ENCODE measurements at places on chromosomes 6 and 20.

- no peak for DNase-seq
Measured at GRCh38 chr6:152267967-152268845, 369.0 kb downstream of the SYNE1 start.

GRCh38 chr6:53917464-53917842 is 122.6 kb downstream of the LRRC1 start:
- DNase-seq = no peak

DNA sequence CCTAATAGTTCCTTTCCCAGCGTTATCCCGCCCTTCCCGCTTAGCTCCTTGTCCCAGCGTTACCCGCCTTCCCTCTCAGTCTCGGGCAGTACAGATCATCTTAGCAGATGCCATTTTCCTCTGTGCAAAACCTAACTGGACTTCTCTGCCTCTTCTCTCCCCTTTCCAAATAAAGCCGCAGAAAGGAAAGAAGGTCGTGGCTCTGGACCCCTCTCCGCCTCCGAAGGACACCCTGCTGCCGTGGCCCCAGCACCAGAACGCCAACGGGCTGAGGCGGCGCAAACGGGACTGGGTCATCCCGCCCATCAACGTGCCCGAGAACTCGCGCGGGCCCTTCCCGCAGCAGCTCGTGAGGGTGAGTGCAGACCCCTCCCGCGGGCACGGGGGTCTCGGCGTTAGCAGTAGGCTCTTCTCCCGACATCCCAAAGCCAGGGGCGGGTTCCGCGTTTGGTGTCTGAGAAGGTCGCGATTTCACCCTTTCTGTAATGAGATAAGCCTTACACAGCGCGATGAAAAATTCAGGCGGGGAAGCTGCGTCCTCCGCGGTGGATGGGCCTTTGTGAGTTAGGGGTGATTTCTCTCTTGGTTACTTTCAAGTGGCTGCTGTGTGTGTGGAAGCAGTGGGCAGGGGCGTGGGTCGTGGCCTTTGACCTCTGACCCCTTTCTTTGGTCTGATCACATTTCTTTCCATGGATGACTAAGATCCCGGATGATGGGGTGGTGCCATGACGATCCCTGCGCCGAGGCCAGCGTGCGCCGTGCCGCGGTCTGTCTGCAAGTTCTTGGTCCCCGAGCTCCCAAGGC is 292.7 kb downstream of the TAF4 start:
- DNase-seq = no peak

DNA sequence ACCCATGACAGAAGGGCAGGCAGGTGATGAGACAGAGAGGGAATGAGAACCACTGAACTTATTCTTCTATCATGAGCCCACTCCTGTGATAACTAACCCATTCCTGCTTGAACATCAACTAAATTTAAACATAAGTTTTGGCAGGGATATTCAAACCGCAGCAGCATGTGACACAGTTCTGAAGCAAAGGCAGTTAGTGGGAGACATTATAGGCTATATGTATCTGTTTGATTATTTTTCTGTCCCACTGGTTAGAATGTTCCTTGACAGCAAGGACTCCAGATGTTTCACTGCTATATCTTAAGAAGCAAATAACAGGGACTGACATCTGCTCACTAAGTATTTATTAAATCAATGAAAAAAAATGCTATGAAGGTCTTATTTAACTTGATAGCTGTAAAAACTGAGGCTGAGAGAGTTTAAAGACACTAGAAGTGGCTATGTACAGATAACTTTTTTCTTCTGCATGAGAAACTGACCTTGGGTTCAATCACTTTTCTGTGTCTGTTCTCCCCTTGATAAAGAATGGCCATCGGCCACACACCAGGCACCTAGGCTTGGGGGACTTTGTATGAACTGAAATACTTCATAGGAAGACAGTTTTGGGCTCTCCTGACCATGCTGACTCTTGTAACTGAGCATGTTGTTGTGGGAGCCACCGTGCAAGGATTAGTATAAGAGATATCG is 90.9 kb downstream of the CEP162 start:
- DNase-seq = no peak

GRCh38 chr6:2741756-2742155 is 9.0 kb downstream of the MYLK4 start:
- DNase-seq = no peak

DNA sequence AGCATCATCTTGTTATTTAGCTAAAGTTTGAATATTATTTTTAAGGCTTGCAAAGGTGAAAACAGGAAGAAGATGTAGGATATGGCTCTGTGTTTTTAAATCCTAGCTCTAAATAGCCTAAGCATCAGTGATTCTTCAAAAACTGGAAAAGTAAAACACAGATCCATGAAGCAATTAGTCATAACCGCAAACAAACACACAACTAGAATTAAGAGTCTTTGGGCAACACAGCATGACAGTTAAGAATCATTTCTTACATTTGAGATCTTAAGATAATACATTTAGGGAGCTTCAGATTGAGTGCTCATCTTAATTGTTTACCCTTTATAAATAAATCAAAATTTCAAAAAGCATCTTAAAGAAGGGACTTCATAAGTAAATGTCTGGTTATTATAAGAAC is 115.8 kb upstream of the MAP7 start:
- no peak for DNase-seq

DNA sequence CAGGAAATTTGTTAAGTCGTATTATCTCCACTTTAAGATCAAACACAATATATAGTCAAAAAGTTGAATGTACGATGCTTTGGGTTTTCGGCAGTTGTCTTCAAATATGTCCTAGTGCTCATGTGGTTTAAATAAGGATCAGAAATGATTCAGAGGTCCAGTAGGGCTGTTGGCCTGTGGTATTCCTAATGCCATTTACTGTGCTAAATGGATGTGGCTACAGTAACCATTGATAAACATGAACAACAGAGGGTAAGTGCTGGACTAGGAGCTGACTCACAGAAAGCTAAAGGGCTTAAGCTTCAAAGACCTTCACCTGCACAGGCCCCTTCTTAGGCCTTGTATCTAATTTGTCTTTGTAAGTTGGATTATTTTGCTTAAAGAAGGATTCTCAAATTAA is 80.5 kb upstream of the TPD52L1 start:
- DNase-seq = no peak

DNA sequence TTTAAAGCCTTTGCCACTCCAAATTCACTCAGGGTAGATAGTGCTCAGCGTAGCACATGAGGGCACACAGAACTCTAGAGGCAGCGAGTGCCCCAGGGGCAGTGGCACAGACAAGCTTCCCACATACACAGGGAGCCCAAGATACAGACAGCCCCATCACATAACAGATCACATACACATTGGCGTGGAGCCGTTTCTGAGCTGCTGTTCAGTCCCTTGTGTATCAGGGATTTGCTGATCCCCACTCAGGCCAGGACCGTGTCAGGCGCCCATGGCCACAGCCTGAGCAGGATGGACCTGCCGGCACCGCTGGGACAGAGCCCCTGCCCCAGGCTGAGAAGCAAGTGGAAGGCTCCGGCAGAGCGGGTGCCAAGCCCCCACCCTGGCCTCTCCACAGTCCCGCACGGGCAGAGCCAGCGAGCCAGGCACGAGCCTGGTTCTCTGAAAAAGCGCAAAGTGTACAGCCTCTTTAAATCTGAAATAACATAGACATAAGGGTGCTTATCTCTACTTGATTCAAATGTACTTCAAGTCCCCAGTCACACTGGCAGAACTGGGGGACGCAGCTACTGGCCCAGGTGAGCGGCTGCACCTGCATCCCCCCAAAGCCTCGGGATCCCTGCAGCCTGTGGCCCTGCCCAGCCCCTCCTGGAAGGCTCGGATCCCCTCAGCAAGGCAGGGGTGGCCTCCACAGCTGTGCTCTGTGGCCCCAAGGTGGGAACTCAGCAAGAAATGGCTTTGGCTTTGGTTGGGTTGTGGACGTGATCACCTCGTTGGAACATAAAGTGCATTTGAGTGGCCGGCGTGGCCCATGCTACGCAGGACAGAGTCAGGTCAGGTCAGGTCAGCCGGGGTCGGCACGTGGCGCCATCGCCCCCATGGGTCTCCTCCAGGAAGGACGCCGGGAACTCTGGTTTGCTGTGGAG is 231.3 kb downstream of the ERMARD start:
- DNase-seq = no peak

DNA sequence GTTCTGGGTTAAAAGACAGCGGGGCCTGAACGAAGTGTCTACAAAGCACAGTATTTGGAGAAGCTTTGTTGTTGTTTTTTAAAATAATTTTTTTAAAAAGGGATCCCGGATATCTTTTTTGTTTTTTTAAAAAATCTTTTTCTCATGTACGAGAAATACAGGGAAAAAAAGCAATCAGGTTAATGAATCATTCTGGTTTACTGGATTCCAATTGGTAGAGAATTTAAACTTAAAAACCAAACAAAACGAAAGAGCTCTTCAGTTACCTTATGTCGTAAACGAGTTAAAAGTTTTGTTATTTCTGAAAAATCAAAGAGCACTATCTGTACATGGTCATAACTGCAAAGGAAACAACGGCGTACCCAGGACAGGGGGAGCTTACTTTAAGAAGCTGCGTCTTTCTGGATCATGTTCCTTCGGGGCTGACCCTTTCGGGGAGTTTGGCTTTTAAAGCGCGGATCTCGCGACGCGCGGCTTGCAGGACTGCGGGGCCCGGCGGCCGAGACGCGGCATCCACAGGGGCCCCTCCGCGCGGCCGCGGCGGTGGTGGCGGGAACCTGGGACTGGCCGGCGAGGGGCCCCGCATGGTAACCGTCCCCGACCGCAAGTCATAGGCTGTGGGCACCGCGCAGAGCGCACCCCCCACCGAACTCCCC is 927 bp downstream of the IL20RA start:
- no peak for DNase-seq

- DNase-seq = no peak
Measured at GRCh38 chr20:62142252-62143080, 728 bp downstream of the PSMA7 start.

- no peak for DNase-seq
Measured at GRCh38 chr6:26031151-26031594, 56.1 kb upstream of the HFE start.

GRCh38 chr6:32668226-32668747 is 1.8 kb upstream of the HLA-DQB1 start:
- peak; percentile 60 for DNase-seq

- no peak for DNase-seq
Measured at GRCh38 chr20:17590245-17590644, 20.4 kb downstream of the DSTN start.

GRCh38 chr6:35916056-35916455 is 4.8 kb downstream of the SRPK1 start:
- no peak for DNase-seq

GRCh38 chr20:19819149-19819548 is 61.1 kb downstream of the RIN2 start:
- no peak for DNase-seq

- DNase-seq = peak; percentile 65
Measured at GRCh38 chr6:151765444-151765886, 42.0 kb upstream of the ESR1 start.

DNA sequence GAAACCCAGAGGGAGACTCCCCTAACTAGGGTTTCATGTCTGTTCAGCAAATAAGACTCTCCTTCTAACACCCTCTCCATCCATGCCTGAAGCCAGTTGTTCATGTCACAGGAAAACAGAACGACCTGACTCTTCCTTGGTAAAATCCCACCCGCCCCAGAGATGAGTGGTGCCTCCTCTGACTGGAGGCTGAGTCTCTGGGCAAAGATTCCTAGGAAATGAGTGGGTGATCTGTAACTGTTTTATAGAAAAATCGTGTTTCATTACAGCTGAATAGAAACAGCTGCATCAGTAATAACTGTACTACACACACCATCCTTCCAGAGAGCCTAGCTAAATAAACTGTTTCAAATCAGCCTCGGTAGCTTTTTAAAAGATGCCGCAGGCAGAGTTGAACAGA is 37.4 kb upstream of the MRPS10 start:
- no peak for DNase-seq

DNA sequence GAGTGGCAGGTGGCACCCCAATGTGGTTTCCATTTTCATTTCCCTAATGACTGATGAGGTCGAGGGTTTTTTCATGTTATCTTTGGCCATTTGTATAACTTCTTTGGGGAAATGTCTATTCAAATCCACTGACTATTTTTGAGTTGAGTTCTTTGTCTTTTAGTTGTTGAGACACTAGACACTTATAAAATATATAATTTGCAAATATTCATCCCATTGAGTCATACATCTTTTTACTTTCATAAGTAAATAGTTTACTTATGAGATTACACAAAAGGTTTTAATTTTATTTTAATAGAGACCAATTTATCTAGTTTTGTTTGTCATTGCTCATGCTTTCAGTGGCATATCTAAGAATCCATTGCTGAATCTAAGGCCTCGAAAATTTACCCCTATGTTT is 49.5 kb downstream of the THBS2 start:
- no peak for DNase-seq

DNA sequence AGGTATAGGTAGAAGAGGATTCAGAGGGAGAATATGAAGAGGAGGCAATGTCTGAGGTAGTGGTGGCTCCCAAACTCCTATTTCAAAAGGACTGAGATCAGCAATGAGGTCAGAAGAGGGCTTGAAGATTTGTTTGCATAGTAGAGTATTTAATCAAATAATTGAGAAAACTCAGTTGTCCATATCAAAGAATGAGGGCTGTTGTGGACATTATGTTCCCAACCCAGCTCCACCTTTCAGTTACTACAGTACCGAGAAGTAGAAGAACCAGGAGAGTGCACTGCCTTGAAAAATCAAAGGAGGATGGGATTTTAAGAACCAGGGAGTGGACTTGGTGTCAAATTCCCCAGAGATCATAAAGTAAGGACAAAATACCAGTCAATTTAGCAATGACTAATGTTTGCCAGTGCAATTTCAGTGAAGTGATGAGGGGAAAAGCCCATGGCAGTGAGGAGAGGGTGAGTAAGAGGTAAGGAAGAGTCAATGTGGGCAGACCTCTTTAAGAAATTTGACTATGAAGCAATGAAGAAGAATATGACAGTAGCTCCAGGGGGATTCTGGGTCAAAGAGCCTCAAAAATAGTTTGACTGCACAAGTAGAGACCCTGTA is 382.4 kb downstream of the PKHD1 start:
- DNase-seq = no peak

DNA sequence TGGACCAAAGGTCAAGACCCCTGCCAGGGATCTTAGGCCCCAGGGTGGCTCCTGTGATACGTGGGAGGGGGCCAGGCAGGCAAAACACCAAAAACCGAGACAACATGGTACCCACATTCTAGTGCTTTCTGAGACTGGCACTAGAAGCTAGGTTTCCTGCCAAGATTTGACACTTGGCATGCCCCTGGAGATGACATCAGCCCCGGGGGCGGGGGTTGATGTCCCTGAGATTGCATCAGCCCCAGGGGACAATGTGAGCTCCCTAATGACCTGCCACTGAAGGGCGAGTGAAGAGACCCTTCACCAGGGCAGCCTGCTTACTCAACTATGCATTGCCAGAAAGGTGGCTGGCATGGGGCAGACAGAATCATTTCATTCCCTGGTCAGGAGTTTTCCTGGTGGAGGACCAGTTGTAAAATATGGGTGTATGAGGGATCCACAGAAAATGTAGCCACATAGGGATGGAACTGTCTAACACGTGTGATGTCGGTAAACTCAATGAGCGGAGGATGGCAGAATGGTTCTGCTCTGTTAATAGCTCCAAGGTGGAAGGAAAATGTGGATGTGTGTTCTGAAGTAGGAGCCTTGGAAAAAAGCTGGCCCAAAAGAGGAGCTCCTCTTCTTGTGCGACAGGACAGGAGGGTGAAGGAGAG is 219.7 kb downstream of the UNC5CL start:
- DNase-seq = peak; percentile 51

DNA sequence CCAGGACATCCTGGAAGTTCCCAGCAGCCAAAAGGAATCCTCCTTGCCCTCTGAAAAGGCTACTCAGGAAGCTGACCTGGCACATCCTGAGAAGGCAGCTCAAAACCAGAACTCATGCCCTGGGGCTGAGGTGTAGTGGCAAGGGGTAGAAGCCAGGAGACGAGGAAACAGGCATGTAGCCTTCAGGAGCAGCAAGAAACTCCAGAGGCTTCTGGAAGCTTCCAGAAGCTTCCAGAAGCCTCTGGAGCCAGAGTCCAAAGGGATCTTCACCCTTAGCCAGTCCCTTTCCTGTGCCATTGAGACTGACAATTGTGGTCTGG is 43.9 kb downstream of the BMP7 start:
- DNase-seq = no peak
